ENCODE measurements at places on chromosomes 6 and 20. TPM values are rescaled to one million over a fixed set of nuclear protein-coding genes. Genes with fewer than 3 reads are reported as not detected.

BTN1A1 gene
- not detected for total RNA-seq

SNRNP48 gene
- 12.2 TPM for total RNA-seq

FOXC1 gene
- total RNA-seq: 6.5 TPM

COL19A1 gene
- total RNA-seq: not detected

NKAIN4 gene
- 6.8 TPM for total RNA-seq

CENPQ gene
- total RNA-seq: 6.6 TPM

C6orf52 gene
- total RNA-seq: 1.7 TPM

TBXT gene
- not detected for total RNA-seq

ARMC2 gene
- total RNA-seq: 3.0 TPM
